ENCODE measurements at places on chromosomes 7 and 10.

- no peak for DNase-seq
Measured at GRCh38 chr10:86979296-86979818, 11.1 kb downstream of the ADIRF start.

- no peak for DNase-seq
Measured at GRCh38 chr7:46432708-46433107, 511.6 kb upstream of the IGFBP3 start.

- no peak for DNase-seq
Measured at GRCh38 chr7:35003679-35004303, 33.5 kb downstream of the DPY19L1 start.

GRCh38 chr7:145147865-145148264 lies 312.0 kb upstream of the TPK1 start:
- no peak for DNase-seq

- no peak for DNase-seq
Measured at GRCh38 chr10:29112827-29113615, 175.8 kb upstream of the LYZL1 start.

- no peak for DNase-seq
Measured at GRCh38 chr7:146090023-146090645, 26.5 kb upstream of the CNTNAP2 start.

DNA sequence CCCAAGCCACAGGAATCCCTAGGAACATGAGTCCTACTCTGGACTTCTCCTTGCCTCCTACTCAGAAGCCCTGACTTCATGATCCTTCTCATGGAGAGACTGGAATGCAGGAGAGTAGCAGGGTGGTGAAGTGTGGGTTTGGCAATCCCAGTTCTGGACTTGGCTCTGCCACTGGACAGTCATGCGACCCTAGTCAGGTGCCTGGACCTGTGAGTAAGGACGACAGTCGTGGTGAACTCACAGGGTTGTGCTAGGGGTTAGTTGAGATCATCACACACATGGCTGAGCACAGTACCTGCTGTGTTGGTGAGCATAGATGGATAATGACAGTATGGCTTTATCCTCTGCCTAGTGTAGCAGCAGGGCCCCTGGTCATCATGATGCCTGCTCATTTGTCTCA lies 117.9 kb downstream of the LRRC18 start:
- DNase-seq, result no peak

- no peak for DNase-seq
Measured at GRCh38 chr7:18437101-18437500, 58.4 kb upstream of the HDAC9 start.

DNA sequence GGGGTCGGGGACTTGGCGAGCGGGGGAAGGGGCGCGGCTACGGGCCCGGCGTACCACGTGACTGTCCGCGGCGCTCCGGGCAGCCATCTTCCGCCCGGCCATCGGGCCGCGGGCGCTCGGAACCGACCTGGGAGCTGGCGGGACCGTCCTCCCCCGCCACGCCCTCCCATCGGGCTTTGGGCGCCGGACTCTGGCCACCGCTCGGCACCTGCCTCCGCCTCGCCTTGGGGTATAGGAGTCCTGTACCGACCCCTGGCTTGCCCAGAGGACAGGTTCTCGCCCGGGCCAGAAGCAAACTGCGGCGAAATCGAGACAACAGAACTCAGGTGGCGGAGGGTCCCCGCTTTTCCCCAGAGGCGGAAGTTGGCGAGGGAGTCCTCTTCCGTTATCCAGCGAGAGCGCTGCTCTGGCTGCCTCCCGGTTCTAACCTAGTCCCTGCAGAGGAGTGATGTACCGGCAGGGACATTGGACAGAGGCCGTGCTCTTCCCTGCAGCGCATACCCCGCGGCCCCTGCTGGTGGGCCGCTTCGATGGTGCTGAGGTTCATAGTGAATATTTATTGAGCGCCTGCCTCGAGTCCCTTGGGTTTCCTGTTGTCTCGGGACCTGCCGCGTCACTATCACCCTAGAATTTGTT lies 1.2 kb upstream of the SGMS1 start:
- DNase-seq, result peak; percentile 83

GRCh38 chr10:69880301-69881081 lies 78.8 kb downstream of the COL13A1 start:
- no peak for DNase-seq

GRCh38 chr10:129055986-129056385 lies 411.1 kb upstream of the MGMT start:
- no peak for DNase-seq

- DNase-seq, result no peak
Measured at GRCh38 chr10:54131833-54132232, 669.2 kb downstream of the PCDH15 start.

DNA sequence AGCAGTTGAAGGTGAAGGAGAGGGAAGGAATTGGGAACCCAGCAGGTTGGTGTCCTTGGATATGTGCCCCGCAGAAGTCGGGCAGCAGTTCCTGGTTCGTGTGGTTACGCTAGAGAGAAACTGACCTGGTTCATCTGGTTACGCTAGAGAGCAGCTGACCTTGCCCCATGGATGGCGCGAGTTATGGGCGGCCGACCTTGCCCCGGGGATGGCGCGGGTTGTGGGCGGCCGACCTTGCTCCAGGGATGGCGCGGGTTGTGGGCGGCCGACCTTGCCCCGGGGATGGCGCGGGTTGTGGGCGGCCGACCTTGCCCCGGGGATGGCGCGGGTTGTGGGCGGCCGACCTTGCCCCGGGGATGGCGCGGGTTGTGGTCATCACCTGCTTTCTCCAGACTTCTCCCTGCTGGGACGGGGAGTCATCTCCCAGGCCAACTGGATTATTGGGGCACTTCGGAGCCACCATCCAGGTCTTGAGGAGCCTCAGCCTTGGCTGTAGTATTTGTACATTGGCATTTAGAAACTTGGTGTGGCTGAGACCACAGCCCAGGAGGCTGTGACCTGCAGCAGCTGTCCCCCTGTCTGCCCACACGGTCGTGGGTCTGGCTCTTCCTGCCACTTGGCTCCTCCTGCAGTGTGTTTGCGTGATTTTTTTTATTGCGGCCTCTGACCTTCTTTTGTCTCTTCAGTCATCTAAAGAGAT lies 6.1 kb downstream of the GET4 start:
- DNase-seq, result no peak

- DNase-seq, result no peak
Measured at GRCh38 chr7:115015619-115016018, 93.7 kb downstream of the MDFIC start.

DNA sequence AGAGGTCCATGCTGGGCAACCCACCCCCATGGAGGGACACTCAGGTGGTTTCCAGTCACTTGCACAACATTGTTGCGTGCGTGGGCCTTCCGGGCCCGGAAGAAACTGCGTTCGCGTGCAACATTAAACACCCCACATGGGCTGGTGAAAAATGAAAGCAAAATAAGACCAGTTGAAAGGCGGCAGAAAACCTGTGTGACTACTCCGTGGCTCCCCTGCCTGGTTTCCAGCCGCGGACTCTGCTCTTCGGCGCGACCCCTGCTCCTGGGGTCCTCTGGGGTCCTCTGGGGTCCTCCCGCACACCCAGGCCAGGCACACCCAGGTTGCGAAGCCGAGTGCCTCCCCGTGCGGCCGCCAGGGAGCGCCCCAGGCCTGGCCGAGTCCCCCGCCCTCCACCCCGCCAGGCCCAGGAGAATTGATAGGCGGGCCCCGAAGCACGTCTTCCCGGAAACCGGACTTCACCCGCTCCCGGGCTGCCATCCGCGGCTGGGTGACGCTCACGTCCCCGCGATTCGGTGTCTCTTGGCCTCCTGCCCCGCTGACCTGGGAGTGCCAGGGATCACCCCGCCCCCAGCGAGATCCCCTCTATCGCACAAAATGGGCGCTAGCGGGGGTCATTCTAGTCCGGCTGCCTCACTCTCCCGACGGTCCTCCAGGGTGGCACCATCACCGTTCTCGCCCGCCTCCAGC lies 1.9 kb upstream of the SH2D4B start:
- DNase-seq, result no peak

DNA sequence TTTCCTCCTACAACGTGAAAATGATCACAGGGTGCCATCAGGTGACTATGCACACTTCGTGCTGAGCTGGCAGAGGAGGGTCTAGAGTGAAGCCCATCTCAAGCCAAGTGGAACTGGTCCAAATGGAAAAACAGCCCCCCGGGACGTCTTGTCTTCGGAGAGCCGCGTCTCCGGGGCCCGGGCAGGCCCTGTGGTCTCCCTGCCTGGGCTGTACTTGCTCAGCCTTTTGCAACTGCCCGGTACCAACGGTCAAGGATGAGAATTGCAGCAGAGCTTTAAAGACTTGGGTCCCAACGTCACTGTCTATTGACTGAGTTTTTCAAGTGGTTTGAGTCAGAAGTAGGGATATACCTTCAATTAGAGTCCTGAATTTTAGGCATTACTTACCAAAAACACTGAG lies 315.5 kb downstream of the PTPRN2 start:
- no peak for DNase-seq

DNA sequence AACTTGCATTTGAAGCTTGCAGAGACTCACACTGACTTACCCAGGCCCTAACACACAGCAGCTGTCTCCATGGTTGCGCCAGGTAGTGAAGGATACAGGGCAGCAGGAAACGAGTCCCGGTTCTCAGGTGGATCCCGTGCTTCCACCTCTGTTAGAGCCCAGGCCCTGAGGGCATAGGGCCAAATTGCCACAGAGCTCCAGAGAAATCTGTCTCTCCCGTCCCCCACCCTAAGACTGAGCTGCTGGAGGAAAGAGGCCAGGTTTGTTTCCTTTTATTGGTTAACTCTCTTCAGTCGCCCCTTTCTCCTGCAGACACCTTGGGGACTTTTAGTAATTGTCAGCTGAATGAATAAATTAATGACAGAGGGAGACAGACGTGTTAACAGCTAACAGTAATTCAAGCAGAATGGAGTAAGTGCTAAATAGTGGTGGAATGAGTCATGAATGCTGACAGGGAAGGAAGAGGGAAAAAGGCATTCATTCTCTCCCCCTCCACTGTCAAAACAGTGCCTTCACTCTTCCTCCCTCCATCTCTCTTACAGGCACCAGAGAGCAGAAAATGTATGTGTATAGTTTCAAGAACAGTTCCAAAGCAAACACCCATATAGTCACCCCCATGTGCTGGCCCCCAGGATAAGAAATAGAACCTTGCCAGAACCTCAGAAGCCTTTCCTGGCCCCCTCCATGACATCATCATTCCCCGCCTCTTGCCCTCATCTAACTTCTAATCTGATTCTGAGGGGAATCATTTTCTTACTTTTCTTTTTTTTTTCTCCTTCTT lies 16.8 kb upstream of the DLG5 start:
- DNase-seq, result no peak

- no peak for DNase-seq
Measured at GRCh38 chr10:131686781-131687420, 213.9 kb upstream of the PPP2R2D start.

GRCh38 chr10:11176746-11177145 lies 159.1 kb downstream of the CELF2 start:
- peak; percentile 37 for DNase-seq

GRCh38 chr7:74343281-74344131 lies 54.3 kb downstream of the CLIP2 start:
- no peak for DNase-seq

DNA sequence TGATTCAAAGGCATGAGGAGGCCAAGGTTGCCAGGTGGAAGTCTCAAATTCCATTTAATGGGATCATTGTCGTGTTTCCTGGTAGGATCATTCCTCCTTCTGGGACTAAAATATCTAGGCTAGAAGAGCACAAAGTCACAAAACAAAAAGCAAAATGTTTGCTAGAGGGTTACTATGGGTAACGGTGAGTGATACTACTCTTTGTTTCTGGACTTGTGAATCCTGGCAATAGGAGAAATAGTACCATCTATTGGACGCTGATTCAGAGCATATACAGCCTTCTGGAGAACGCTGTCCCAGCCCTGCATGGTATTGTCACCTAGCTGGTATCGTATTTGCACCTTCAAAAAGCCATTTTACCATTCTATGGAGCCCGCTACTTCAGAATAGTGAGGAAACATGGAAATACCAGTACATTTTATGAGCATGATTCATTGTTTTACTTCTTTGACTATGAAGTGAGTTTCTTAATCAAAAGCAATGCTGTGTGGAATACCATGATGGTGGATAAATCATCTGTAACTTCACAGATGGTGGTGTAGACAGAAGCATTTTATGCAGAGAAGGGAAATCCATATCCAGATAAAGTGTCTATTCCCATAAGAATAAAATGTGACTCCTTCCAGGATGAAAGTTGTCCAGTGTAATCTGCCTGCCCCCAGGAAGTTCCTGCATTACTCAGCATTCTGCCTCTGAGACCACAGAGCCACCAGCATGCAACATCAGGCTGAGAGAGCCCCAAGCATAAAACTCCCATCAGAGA lies 361.0 kb downstream of the ETV1 start:
- no peak for DNase-seq

- DNase-seq, result no peak
Measured at GRCh38 chr7:130069179-130069977, 956 bp upstream of the KLHDC10 start.

- no peak for DNase-seq
Measured at GRCh38 chr7:128167042-128167701, 73.9 kb upstream of the LEP start.

- DNase-seq, result no peak
Measured at GRCh38 chr10:7773845-7774801, 13.7 kb downstream of the KIN start.

DNA sequence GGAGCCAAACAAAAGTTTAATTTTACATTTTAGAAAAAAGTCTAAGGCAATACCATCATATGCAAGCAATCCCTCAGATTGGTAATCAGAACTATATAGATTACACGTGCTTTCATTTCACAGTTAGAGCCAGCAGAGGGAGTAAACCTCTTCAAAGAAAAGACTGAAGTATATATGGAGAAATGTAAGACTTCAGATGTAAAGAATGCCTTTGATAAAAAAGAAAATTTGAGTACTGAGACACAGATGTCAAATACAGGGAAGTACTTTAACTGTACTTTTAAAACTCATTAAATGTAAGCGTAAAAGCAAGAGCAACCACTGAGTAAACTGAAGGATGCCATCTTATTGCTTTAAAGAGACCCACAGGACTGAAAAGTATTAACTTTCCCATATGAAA lies 101.4 kb upstream of the FAM133B start:
- DNase-seq, result peak; percentile 36

DNA sequence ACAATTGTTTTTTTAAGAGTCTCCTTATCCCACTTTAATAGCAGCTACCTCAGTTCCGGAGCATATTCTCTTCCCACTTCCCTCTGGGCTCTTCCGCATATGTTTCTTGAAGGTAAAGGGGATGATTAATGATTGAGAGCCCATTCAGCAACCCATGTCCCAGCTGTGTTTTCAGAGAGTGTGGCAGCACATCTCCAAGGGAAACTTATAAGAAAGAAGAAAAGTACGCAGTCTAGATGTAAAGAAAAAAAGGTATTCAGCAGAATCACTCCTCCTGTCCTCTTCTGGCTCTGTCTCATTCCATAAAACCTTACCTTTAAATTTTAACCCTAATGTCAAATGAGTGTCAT lies 9.7 kb upstream of the ANKRD7 start:
- DNase-seq, result no peak

Measured in GDM1 (cell line).